Pons (tissue), 1 donor: ENCODE measurements at places on chromosomes 4 and X.

GRCh38 chr4:176363072-176363471, 43.3 kb downstream of the SPCS3 start:
- no peak for DNase-seq

DNA sequence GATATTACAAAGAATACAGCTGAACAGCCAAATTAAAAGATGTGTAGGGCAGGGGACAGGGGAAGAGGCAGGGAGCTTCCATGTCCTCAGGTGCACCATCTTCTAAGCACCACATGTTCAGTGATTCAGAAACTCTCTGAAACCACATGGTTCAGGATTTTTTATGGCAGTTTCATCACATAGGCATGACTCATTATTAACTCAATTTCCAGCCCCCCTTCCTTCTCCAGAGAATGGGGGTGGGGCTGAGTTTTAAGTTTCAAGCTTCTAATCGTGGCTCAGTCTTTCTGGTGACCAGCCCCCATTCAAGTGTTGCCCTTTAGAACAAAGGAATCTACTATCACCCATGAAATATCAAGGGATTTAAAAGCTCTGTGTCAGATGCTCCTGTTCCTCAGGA, 317.8 kb upstream of the GALNT7 start:
- DNase-seq, result no peak

DNA sequence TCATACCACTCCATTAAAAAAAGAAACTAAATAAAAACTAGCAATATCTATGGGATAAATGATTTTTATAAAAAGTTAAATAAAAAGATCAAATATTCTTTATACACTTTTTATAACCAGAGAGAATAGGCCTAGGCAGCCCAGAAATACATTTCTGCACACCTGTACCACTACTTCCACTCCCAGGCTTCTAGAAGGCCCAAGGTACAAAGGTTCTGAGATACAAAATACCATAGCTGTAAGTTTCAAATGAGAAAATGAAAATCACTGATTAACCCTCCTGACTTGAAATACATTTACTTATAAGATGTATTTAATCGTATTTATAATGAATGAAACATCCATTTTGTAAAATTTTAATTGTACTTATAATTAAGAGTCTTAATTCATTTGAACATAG, 226.5 kb upstream of the MAB21L2 start:
- DNase-seq, result no peak

- DNase-seq, result no peak
Observed at GRCh38 chr4:154164931-154165839, 326.4 kb downstream of the DCHS2 start.

- DNase-seq, result no peak
Observed at GRCh38 chr4:92182006-92182735, 121.6 kb upstream of the GRID2 start.

DNA sequence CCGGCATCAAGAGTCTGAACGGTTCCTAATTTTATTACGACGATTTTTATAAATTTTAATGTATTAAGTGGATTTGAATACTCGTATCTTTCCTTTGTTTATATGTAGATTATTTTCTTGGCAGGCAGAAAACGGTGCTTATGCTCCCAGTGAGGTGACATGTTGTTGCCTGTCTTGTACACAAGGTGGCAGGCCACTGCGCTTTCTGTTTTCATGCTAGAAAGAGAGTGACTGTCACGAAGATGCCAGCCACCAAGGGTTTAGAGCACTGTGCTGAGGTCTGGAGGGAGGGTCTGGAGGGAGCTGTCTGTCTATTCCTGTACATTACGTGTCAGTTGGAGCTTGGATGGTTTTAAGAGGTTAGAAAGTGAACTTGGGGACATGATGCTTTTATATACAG, 87.7 kb downstream of the SHROOM2 start:
- peak; percentile 60 for DNase-seq

GRCh38 chr4:174628191-174628590, 105.9 kb upstream of the HPGD start:
- DNase-seq, result no peak

DNA sequence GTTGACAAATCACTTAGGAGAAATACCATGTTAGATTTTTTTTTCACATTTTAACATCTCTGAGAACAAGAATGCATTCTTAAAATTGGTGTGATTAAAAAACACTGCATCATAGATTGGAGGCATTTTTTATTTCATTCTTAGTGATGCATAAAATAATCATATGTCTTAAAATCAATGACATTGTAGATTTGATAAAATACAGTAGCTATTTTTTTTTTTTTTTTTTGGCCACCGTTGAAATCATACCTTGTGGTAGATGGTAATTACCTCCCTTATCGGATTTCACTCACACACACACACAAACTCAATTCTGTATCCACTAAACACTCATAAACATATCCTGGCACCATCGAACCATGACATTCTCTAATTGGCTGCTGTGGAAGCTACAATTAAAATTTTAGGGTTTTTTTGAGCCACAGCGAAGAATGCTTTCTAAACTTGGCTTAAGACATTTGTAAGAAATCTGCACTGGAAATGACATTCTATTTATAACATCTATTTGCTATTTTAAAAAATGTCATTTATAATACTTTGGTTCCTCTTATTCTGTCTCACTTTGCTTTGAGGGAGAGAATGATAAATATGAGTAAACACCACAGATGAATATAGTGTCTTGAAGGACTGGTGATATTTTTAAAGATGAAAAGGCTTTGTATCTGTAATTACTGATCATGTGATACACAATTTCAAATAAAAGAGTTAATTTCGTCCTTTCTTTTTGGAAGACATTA, 60.1 kb downstream of the CCSER1 start:
- no peak for DNase-seq

- DNase-seq, result no peak
Observed at GRCh38 chrX:150621652-150622051, 53.2 kb downstream of the MTM1 start.

DNA sequence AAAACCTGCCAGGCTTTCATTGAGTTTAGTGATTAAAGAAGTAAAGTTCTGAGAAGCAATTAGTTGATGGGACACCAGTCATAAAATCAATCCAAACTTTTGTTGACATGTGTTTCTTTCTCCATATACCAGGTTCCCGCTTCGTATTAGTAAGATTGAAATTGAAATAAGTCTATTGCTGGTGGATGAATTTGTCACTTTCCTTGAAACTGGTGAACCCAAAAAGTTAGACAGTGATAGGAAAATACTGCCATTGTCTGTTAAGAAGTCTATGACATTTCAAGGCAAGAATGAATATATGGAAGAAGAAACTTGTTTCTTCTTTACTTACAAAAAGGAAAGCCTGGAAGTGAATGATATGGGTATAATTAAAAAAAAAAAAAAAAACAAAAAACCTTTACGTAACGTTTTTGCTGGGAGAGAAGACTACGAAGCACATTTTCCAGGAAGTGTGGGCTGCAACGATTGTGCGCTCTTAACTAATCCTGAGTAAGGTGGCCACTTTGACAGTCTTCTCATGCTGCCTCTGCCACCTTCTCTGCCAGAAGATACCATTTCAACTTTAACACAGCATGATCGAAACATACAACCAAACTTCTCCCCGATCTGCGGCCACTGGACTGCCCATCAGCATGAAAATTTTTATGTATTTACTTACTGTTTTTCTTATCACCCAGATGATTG, at the start of gene CD40LG:
CD40LG (plus strand) TSS at position 482 of the 684 bp plus-strand sequence; CDS start at position 573, 91 bp downstream.
- no peak for DNase-seq

GRCh38 chrX:70336767-70337166, 46.9 kb downstream of the KIF4A start:
- no peak for DNase-seq

DNA sequence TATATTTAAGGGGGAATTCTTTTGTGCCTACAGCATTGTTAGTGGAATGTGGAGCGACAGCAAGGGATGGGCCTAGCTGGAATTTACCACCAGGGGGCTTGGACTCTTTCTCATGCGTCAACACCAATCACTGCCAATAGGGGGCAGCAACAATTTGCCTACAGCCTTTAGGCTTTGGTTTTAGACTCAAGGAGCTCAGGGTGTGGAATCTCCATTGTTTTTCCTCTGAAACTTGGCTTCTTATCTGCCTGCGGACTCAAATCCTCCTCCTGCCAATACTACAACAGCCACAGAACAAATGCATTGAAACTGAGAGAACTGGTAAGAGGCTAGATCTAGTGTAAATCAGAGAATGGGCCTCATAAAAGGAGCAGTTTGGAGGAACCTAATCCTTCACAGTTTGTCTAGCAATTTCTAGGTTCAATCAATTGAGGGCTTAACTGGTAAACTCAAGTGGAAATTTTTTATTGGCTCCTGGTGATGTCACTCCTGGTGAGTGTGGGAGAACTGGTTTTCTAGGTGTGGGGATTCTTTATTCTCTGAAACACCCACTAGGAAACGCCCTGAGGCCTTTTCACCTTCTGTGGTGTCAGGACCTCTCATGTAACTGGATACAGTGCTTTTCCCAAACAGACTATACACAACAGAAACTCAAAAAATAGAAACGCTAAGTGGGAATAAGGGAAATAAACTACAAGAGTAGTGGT, 27.9 kb upstream of the TMSB4X start:
- DNase-seq, result peak; percentile 58

- peak; percentile 38 for DNase-seq
Observed at GRCh38 chr4:90852237-90852636, 725.0 kb downstream of the CCSER1 start.

GRCh38 chr4:123096038-123096437, 173.6 kb upstream of the NUDT6 start:
- no peak for DNase-seq

DNA sequence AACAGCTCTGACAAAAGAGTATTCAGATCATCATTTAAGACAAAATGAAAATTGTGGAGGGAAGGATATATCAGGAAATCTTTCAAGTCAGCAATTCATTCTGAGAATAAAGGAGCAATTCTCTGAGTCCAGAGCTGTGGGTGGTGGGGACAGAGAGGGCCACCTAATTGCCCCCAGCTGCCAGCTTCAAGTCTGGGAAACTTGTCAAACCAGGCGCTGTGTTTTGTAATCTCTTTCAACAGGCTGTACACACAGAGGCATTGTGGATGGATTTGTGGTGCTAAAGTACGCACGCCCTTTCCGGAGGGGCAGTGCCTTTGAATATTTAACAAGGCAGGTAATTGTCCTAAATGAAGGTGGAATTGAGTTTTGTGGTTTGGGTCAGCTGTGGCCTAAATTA, 591.1 kb upstream of the BOD1L1 start:
- peak; percentile 94 for DNase-seq

GRCh38 chr4:165678236-165678935, 194.7 kb upstream of the TLL1 start:
- no peak for DNase-seq

- peak; percentile 58 for DNase-seq
Observed at GRCh38 chr4:184331268-184331995, 113.8 kb upstream of the ENPP6 start.

DNA sequence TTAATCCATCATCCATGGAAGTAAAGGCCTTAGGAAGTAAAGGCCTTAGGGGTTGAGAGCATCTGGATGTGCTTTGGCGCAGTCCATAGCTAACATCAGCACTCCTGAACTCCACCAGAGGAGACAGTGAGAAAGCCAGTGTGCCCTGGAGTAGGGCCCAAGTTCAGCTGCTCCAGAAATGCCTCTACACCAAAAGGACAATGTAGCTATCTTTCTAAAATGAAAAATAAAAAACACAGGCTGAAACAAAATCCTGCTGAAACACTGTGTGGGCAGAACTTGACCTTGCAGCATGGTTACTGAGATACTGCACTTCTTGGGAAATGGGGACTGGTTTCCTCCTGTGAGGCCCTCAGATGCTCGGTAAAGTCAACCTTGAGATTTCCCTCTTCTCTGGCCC, 29.3 kb downstream of the SH3RF1 start:
- no peak for DNase-seq

GRCh38 chr4:156169011-156169410, 215.3 kb upstream of the CTSO start:
- peak; percentile 19 for DNase-seq

DNA sequence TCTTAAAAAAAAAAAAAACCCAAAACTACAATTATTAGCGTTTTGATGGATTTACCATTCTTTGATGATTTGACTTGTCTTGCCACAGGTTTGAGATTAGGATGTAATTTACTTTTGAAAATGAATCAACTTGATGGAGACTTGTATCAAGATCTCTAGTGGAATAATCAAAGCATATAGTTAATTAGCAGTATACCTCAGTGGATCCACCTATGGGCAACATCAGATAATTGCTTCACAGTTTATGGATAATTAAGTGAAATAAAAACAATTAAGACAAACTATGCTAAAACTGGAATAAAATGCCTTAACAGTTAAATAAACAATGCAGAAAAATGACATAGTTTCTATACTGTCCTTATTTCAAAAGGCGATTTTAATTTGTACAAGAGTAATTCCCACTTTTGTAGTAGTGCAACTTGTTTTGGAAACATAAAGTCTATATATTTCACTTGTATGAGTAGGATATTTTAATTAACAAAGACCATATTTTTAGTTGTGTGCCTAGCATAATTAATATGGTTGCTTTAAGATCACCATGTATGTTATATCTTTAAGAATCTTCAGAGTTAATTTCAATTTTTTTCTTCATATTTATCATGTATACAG, 4.2 kb downstream of the CPEB2 start:
- peak; percentile 74 for DNase-seq

- no peak for DNase-seq
Observed at GRCh38 chrX:152725409-152725808, 8.1 kb downstream of the CSAG1 start.

- DNase-seq, result no peak
Observed at GRCh38 chrX:140149761-140150160, 184.4 kb upstream of the CXorf66 start.

DNA sequence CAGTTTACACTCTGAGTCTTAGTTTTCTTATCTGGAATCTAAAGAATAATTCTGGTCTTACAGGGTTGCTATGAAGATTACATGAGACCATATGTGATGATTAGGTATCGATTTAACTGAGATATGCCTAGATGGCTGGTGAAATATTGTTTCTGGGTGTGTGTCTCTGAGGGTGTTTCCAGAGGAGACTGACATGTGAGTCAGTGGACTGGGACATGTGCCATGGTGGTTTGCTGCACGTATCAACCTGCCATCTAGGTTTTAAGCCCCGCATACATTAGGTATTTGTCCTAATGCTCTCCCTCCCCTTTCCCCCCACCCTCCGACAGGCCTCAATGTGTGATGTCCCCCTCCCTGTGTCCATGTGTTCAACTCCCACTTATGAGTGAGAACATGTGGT, 186.0 kb upstream of the CXorf66 start:
- no peak for DNase-seq

DNA sequence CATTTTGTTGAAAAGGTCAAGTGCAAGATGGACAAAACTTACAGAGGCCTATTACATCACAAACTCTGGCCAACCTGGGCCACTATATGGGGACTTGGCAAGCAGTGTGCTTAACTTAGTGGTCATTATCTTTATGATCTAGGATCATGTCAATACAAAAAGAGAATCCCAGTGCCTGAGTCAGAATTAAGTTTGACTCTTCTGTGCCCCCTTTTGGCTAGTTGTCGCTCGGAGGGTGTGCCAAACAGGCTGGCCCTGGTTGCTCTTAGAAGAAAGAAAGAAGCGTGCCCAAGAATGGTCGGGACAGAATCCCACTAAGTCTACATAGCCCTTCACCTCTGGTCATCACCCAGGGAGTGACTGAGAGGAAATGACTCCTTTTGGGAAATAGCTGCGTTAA, 100.1 kb downstream of the EIF4E start:
- DNase-seq, result no peak

DNA sequence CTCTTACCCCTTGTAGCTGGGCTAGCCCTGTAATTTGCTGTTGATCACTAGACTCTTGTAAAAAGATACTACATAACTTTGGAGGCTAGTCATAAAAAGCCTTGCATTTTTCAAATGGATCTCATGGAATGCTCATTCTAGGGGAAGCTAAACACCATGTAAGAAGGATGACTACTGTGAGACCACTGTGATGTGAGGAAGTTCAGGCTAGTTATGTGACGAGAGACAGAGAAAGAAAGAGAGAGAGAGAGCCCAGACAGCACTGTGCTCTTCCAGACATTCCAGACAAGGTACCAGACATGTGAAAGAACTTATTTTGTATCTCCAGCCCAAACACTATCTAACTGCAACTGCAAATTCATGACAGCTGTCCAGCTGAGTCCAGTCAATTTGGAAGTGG, 404.6 kb upstream of the PITX2 start:
- DNase-seq, result no peak
